ENCODE measurements at places on chromosomes 7 and 10.

GRCh38 chr7:117949232-117949631 is 76.0 kb upstream of the CTTNBP2 start:
- no peak for DNase-seq

DNA sequence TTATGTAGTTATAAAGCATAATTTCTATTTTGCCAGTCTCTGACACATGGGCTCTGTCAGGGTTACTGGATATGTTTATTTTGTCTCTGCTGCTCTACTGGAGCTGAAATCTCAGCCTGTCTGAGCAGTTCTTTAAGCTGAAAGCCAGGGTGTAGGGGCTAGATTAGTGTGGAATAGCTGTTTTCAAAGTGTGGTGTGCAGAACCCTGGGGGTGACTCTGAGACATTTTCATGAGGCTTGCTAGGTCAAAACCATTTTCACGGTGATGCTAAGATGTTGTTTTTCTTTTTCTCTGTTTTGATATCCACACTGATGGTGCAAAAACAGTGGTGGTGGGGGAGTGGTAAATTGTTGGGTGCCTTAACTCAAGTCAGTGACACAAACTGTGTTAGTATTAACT is 45.5 kb downstream of the CREM start:
- no peak for DNase-seq

GRCh38 chr7:24349339-24349738 is 65.3 kb downstream of the NPY start:
- DNase-seq = no peak

GRCh38 chr7:7932553-7932952 is 36.0 kb upstream of the GLCCI1 start:
- DNase-seq = no peak

DNA sequence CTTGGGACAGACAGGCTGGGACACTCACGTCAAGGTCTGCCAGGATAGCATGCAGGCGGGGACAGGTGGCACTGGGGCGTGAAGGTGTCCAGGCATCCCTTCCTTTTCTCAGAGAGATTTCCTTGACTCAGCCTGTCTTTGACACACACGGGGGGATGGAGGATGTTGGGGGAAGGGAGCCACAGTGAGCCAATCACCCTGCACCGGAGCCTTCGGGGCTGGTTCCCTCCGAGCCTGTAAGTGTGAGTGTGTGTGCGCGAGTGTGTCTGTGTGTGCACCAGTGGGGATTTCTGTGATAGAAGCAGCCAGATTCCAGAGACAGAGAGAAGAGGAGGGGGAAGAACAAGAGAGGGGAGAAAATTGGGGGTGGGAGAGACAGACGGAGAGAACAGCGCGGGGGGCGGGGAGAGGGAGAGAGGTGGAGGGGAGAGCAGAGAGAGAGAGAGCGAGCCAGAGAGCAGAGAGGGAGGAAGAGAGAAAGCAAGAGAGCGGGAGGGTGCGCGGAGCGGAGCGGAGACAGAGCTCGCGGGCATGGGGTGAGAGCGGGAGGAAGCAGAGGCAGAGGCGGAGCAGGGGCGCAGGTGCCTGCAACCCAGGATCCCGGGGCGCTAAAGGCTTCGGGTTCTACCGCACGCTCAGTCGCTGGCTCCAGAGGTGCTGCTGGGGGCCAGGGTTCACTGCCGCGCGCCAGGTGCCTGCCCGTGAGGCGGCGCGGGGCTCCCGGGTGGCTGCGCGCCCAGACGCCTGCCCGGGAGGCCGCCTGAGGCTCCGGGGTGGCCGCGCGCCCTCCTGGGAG is 466 bp upstream of the GPR26 start:
- DNase-seq = no peak

GRCh38 chr7:3092468-3092867 is 48.8 kb upstream of the CARD11 start:
- no peak for DNase-seq

- peak; percentile 23 for DNase-seq
Measured at GRCh38 chr10:101843032-101844021, at the start of gene KCNIP2. Gene KCNIP2, minus strand, starts transcription at chr10:101843800. Its CDS starts 232 bp downstream, at chr10:101843568.

DNA sequence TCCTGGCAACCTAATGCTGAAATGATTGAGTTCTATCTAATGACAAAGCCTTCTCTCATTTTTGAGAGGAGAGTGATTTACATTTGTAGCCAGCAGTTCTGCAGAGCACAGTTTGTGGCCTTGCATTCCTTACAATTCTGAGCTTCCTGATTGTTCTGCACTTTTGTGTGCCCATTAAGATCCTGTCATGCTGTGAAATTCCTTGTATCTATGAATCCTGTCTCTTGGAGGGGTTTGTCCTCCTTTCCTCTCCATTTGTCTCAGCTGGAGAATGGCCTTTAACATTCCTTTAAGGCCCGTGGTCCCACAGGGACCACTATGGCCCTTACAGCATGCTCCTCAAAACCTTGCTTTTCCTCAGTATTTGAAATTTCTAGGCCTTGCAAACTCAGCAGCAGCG is 10.4 kb downstream of the KLHL7 start:
- DNase-seq = no peak

DNA sequence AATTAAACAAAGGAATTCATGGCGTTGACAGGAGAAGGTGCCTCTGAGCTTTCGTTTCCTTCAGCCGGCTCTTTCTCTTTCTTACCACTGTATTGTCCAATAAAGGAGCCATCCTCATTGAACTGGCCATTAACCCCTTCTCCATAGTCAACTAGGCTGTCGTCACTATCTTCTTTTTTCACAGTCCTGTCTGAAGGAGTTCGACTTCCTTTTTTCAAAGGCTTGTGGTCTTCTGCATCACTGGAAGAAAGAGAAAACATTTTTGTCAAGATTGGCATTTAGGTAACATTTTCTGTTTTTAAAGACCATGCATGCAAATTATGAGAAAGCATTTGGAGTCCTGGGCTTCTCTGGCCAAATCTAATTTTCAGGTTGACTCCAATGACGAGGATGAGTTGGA is 19.7 kb upstream of the LAMB4 start:
- DNase-seq = no peak

- DNase-seq = no peak
Measured at GRCh38 chr7:138033241-138033640, 31.4 kb upstream of the CREB3L2 start.

- no peak for DNase-seq
Measured at GRCh38 chr7:44157116-44158080, 16.3 kb upstream of the MYL7 start.

DNA sequence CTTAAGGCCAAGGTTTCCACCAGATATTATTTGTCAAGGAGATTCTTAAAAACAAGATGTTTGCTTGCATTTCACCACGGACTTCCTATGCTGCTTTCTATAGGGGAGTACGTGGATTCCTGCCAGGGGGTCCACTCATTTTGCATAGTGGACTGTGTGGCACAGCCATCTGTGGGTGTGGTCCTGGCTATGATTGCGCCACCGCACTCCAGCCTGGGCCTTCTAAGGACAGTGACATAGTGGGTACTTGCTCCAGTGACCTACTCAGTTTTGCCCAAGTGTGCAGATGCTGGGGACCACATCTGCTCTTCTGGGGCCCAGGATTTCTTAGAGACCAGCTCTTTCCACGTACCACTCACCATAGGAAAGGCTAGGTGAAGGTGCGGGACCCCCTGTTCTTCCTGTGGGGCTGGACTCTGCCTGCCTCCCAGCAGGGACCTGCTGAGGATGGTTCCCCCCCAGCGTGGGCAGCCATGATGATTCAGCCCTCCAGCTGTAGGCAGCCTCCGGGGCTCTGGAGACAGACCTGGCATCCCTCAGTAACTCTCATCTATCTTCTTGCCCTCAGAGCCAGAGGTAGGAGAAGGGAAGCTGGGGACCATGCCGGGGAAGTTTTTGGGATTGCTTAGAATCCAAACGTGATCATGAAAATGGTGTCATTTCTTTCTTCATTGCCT is 42.9 kb downstream of the HK1 start:
- no peak for DNase-seq
